ENCODE measurements at places on chromosomes 5 and 9.

DNA sequence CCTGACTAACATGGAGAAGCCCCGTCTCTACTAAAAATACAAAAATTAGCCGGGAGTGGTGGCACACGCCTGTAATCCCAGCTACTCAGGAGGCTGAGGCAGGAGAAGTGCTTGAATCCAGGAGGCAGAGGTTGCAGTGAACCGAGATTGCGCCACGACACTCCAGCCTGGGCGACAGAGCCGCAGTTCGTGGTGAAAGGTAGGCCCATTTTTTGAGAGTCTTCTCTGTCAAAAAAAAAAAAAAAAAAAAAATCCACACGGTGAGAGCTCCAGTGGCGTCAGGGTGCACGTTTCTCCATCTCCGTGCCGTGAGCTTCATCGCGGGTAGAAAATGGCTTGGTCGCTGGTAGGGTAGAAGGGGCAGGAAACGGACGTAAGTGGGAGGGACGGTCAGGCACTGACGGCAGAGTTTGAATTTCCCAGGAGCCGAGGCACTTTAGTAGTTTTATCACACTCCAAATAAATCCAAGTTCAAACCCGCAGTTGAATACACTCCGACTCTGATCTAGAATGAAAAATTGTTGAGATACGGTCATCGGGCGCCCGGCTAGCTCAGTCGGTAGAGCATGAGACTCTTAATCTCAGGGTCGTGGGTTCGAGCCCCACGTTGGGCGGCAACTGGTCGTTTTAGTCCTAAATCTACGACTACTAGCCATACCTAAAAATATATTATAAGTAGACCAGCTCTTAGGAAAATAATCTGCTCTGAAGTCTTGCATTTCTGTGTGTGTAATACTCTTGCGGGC lies 2.4 kb upstream of the TRIM7 start:
- peak; percentile 86 for DNase-seq

- no peak for DNase-seq
These were observed 83.2 kb upstream of the SMIM15 start for GRCh38 chr5:61245486-61245885.

GRCh38 chr5:159061179-159061796 lies 38.4 kb downstream of the EBF1 start:
- no peak for DNase-seq

DNA sequence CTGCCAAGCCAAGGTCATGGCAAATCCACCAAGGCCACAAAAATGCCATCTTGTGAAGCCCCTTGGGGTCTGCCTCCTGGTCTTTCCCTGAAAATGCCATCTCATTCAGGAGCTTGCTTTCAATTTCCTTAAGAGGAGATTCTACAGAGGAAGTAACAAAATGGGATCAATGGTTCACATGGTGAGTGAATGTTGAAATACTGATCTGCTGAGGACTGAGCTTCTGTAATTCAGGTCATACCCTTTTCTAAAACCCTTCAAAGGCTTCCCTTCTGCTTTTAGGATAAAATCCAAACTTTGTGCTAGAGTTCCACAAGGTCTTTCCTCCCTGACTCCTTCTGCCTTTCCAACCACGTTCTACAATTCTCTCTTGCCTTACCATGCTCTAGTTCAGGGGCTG lies 24.7 kb upstream of the NR3C1 start:
- no peak for DNase-seq

DNA sequence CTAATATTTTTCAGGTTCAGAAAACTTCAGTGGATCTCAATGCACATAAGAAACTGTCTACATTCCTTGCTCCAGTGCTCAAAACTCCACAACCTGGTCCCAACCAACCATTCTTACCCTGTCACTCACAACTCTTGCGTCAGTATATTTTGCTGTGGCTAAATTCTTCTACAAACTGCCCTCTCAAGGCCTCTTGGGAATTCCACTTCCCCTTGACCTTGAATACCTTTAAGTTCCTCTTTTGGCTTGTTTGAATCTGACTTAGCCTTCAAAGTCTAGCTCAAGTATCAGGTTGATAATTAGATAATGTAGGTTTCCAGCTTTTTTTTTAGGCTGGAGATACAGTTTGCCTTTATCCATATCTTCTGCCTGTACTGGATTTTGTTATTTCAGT lies 128.3 kb downstream of the SLF1 start:
- no peak for DNase-seq

DNA sequence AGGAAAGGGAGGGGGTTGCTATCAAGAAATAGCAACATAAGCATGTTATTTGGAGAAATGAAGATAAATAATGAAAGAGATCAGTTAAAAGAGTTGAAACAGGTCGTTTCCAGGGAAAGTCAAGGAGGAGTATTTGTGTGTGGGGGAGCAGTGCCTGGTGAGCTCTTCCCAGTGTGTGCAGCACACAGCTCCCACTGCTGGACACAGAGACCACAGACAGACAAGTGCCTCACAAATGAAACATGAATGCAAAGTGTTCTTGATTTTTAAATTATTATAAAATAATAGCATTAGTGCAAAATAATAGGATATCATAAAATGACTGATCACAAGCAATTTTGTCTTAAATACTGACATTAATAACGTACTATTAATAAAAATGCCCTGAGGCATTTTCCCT lies 40.8 kb downstream of the LIFR start:
- no peak for DNase-seq

GRCh38 chr9:93266521-93267001 lies 82.6 kb downstream of the WNK2 start:
- no peak for DNase-seq

- peak; percentile 36 for DNase-seq
These were observed 31.0 kb downstream of the LPCAT1 start for GRCh38 chr5:1492757-1493156.

DNA sequence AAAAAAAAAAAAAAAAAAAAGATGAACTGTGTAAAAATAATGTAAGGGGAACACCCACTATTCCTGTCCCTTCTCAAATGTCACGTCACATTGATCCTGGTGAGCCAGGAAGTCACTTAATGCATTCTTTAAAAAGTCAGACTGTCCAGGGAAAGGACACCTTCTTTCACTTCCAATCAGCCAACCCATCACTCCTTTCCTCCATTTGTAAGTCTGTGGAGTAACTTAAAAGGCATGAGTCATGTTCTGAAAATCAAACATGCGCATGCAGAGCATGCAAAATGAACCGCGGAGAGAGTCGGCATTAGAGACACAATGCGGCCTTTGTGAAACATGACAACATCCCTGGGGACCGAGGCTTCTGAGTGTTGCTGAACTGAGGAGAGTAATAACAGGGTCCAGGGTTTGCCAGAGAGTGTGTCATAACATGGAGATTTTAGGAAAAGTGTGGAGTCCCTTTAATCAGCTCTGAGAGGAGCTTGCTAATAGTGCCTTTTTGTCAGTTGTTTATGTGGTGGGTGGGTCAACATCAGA lies 77.6 kb upstream of the SEMA6A start:
- DNase-seq, result no peak

GRCh38 chr5:176381423-176381822 lies 7.0 kb downstream of the NOP16 start:
- no peak for DNase-seq

- DNase-seq, result no peak
These were observed 44.0 kb downstream of the TMOD1 start for GRCh38 chr9:97545486-97545885.

DNA sequence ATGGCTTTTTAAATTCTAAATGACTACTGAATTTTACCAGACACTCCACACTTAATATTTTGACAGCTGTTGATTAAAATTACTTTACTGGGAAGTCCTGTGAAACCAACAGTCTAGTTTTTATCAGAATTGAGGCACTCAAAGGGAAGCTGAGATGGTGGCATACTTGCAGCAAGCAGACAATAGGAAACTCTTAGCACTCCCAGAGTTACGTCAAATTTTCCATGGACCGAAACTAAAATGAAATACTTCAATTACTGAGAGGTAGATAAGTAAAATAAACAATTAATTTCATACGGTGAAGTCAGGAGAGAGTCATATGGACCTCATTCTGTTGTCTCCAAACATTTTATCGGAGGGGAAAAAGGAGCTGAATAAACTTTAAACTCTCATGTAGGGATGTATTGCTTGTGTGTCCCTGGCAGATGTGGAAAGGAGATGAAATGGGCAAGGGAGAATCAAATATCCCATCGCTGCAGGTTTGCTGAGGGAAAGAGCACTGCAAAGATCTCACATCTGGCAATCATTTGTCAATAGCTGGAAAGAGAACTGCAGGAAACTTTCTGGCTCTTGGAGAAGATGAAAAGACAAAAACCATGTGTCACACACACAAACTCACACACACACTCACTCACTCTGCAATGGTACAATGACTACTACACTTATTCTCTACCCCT lies 189.4 kb downstream of the BNC2 start:
- no peak for DNase-seq

- DNase-seq, result no peak
These were observed 561.1 kb downstream of the NR2F1-AS1 start for GRCh38 chr5:93019896-93020295.

DNA sequence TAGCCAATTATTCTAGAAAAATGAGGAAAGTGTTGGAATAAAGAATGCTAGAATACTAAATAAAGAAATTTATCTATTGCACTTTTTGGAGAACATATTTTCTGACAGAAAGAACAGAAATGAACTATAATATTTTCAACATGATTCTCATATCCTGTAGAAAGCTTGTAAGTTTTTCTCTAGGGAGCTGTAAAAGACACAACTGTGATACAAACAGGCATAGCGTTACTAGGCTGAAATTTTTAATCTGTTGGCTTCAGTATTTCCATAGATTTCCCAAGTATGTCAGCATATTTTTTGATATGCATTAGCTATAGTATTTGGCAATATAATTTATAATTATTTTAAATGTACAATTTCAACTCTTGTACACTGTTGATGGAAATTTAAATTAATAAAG lies 31.3 kb downstream of the ANXA1 start:
- no peak for DNase-seq

Data from activated T-cell treated with anti-CD3 and anti-CD28 coated beads, Interleukin-2, amount 50 U/mL, for 72 hours (primary cell).